ENCODE measurements at places on chromosomes 13 and 19.

- DNase-seq: no peak
These were observed 195.8 kb downstream of the FOXO1 start for GRCh38 chr13:40470660-40471059.

- DNase-seq: no peak
These were observed 66.5 kb downstream of the SIAH3 start for GRCh38 chr13:45784755-45785675.

GRCh38 chr13:76148374-76148773 lies 512.2 kb downstream of the LMO7 start:
- DNase-seq: no peak

GRCh38 chr13:74306496-74306895 lies 172.3 kb upstream of the KLF12 start:
- no peak for DNase-seq

- DNase-seq: no peak
These were observed 407.8 kb downstream of the COG6 start for GRCh38 chr13:40063278-40063698.

- no peak for DNase-seq
These were observed 29.2 kb downstream of the ONECUT3 start for GRCh38 chr19:1782521-1782920.

- DNase-seq: no peak
These were observed 125.2 kb downstream of the COG6 start for GRCh38 chr13:39780711-39781110.

- no peak for DNase-seq
These were observed 52.9 kb downstream of the SLC7A9 start for GRCh38 chr19:32816555-32817099.

DNA sequence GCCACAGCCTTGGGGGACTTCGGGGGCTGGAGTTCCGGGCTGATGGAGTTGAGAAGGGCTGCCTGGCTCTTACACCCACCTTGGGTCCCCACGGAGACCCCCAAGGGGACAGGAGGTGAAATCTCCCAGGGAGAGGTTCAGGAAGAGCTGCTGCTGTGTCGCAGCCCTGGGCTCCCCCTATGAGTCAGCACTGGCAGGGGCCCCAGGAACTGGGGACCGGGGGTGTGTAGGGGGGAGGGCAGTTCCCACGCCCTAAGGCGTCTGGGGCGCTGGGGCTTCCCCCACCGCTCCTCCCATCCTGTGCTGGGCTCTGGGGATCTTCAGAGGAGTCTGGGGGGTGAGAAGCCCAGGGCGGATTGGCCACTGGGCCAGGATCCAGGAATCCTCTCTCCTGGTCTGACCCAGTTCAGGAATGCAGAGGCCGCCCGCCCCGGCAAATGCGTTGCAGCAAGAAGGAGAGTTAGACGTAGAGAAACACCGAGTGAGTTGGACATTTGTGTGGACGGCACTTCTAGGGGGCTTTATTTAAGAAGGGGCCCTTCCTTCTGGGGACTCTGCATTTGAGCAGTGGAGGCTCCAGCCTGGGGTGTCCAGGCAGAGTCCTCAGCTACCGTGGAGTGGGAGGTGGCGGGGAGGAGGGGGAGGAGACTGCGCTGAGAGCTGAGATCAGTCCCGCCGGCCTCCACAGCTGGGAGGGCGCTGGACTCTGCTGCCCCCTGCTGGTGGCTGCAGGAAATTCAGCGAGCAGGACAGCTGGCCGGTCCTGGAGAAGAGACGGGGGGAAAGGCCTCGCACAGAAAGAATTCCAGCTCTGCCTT lies 15.0 kb upstream of the NANOS3 start:
- peak; percentile 87 for DNase-seq

- peak; percentile 95 for DNase-seq
These were observed 66.8 kb upstream of the RAP2A start for GRCh38 chr13:97367016-97367822.

DNA sequence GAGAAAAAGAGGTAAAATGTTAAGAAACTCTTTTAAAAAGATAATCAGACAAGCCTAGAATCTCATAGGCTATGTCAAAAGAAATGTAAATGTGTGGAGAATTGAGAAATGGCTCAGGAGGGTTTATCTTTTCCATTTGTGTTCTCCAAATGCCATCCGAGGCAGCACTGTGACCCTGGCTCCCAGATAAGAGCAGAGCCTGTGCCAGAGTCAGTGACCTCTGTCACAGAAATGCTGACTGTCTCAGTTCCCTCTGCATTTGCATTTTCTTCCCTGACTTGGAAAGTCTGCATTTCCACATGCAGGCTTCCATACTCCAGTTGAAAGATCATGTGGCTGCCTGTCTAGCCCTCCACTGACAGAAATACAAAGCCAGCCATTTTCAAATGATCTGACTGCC lies 42.0 kb downstream of the SERTM1 start:
- no peak for DNase-seq

DNA sequence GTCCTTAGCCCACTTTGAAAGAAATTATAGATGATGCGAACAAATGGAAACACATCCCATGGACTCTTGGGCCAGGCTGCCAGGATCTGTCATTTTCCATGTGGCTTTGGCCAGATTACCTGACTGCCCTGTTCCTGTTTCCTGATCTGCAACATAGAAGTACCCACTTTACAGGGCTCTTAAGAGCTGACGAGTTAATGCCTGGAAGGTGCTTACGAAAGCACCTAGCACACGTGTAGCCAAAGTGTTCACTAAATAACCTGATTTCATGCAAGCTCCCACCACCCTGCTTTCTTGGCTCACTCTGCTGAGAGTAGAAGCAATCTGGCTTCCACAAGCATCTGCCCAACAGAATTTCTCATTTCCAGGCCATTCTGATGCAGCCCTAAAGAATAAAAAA lies 575.2 kb downstream of the MYO16 start:
- DNase-seq: no peak

- DNase-seq: peak; percentile 78
These were observed 12.3 kb downstream of the CIB3 start for GRCh38 chr19:16160943-16161560.

DNA sequence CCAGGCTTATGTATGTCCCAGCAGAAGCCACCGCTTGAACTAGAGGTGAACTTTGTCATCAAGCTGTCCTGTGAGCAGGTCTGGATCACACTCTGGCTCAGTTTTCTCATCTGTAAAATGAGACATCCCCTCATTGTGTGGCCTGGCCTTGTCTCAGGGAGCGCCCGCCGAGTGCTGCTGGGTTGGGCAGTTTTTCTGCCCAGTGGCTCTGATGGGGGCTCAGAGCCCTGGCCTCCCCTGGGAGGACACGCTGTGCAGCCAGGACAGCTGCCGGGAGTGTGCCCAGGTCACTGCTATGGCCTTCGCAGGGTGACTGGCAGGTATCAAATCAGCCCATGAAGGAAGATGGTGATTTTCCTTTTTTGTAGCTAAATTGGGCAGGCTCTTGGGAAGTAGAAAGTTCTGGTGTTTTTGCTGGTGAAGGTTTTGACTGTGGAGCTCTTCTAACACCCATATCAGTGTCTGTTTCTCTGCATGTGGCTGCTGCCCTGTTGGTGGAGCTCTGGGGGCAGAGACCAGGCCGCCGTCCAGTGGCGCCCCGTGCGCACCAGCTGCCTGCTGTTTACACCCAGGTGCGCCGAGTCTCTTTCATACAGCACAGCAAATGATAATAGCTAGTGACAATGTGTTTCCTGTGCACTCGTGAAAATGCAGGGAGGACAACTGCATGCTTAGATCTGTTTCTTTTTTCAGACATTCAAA lies 40.8 kb downstream of the SLC7A9 start:
- no peak for DNase-seq

DNA sequence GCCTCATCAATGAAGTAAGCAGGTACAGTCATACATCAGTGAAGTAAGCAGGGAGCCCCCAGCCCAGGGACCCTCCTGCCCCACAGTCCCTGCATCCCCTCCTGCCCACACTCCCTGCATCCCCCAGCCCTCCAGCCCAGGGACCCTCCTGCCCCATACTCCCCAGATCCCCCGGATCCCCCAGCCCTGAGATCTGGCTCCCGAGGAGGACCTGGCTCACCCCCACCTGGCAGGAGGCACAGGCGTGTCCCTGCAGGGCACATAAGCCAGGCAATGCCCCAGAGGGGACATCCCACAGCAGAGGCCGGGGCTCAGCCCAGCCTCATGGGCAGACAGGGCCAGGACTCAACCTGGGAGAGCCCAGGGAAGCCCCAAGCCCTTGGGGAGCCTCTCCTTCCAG lies 53.6 kb upstream of the TPM4 start:
- no peak for DNase-seq

- no peak for DNase-seq
These were observed 222.4 kb downstream of the TUBA3C start for GRCh38 chr13:18959229-18959628.

DNA sequence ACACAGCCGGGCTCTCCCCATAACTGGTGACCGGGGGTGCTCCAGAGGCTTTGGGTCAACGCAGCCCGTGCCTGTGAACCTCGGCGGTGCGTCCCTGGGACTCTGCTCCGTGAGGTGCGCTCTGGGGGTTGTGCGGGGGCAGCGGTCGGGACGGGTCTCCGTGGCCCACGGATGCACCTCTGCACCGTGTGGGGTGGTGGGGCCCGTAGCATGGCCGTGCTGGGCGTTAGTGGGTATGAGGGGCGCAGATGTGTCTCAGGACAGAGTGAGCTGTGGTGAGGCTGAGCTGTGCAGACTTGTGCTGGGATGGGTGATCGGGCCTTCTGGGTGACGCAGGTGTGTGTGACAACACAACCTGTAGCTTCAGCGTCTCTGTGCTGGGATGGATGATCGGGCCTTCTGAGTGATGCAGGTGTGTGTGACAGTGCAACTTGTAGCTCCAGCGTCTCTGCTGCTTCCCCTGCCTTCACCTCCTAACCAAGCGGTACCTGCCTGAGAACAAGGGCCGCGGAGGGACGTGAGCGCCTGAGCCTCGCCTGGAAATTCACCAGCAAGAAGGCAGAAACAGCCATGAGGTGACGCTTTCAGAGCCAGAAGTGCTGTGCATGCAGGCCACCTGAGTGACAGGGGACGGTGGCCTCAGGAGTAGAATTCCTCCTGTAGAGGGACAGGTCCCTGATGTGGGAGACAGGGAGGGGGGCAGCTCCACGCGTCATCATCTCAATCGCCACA lies 599 bp downstream of the ZNF331 start:
- DNase-seq: no peak

DNA sequence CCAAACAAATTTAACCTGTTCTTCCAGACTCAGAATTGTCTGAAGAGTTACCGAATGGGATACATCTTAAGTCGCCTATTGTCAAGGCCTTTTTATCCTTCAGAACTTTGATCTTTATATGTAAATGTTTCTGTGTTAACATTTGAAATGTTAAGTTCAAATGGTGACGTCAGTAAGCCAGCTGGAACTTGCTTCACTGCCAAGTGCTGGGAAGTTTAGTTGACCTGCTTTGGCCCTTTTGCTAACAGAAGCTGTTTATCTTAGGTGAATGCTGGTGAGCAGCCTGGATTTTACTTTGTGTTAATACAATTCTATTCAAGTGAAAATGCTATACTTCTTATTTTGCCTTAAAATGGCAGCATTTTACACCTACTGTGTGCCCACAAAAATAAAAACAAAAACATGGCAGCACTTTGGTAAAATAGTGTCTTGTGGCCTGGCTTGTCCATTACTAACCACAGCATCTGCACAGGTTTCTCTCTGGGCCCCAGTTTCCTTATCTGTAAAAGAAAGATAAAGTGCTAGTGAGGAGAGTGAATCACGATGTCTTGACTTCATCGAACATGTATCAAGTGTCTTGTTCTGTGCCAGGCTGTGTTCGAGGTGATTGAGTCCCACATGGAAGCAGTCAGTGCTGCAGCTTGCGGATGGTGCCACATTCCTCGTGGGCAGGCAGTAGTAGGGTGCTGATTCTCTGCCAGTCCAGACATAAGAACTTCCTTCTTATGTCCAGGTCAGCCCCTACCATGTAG lies 2.2 kb downstream of the NAXD start:
- DNase-seq: no peak

GRCh38 chr19:16627193-16627927 lies 644 bp downstream of the MED26 start:
- DNase-seq: peak; percentile 55

DNA sequence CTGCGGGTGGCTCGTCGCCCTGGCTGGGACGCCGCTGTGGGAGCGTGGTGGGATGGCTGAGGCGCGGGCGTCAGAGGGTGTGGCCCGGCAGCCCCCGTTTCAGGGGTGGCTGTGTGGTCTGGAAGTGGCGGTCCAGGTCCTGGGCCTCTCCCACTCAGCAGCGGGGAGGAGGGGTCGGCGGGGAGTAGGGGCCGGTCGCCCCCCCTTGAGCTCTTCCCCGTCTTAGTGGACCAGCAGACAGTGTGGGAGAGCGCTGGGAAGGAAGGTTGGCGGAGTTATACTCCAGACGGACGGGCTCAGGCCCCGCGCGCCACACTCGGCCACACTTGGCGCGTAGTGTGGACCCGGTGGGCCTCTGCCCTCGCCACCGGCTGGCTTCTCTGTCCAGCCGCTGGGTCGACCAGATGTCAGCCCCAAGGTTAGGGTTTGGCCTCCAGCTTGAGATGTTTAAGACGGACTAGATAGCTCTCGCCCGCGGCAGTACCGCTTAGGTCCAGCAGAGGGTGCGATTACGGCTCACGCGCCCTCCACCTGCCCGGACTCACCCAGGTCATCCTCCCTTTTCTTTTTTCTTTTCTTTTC lies 21.7 kb upstream of the ZNF429 start:
- DNase-seq: peak; percentile 53

GRCh38 chr19:35044317-35045117 lies 3.0 kb downstream of the HPN start:
- peak; percentile 54 for DNase-seq

- DNase-seq: no peak
These were observed 77.5 kb downstream of the C13orf42 start for GRCh38 chr13:51033421-51034185.

DNA sequence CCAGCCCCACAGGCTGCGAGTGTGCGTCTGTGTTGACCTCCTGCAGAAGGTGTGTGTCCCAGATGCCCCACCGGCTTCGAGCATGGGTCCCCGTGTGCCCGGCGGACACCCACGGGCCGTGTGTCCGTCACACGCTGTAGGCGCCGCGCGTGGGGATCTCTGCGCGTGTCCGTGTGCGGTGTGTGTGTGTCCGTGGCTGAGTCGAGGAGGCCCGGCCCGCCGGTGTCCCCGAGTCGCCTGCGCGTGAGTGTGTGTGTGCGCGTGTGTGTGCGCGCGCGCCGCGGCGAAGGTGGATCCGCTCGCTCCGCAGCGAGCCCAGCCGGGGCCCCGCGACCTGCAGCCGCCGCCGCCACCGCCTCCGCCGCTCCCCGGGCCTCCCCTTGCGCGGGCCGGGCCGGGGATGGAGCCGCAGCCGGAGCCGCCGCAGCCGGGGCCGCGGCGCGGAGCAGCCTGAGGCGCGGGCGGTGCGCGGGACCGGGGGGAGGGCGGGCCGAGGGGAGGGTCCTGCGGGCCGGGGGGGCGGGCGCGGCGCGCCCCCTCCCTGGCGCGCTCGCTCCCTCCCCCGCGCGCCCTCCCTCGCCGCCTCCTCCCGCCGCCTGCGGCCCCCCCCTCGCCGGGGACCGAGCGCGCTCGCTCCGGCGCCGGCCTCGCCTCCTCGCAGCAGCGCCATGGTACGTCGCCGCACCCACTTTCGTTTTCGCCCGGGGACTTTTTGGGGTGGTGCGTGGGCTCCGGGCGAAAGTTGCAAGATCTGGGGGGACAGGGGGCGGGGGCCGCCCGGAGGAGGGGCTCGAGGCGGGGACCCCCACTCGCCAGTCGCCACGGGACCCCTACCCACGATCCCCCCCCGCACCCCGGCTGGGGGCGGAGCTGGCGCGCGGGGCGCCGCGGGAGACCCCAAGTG lies 7.1 kb upstream of the NFIC start:
- peak; percentile 59 for DNase-seq

Measured in NB4 (cell line).